Ecto neural progenitor cell (in vitro differentiated cells): ENCODE measurements at places on chromosomes 5 and 9.

DNA sequence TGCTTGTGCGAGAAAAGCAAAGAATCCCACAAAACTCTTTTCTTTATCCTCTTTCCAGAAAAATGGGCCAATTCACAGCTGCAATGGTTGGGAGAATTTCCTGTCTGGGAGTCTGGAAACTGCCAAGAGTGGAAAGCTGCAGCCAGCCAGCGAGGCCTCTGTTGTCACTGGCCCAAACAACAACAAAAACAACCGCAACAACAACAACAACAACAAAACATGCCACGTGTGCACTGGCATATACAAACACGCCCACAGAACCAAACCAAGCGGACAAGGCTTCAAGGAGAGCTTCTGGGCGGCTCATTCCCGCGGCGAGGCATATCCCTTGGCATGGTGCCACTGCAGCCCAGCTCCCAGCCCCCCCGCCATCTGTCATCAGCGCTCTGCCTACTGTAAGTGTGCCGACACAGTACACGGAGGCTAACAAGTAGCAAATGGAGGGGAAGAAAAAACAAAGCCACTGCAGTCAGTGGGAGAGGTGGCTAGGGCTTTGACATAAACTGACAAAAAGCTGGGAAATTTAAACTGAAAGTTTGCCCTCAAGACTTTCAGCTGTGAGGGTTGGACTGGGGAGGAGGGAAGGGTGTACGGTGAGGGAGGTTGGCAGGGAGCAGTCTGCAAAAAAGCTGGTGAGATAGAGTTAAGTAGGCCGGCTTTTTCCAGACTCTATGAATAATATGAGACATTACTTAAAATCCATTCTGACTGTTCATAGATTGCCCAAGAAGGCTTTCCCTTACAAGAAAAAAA lies 165.0 kb upstream of the ZNF462 start:
- no peak for DNase-seq

DNA sequence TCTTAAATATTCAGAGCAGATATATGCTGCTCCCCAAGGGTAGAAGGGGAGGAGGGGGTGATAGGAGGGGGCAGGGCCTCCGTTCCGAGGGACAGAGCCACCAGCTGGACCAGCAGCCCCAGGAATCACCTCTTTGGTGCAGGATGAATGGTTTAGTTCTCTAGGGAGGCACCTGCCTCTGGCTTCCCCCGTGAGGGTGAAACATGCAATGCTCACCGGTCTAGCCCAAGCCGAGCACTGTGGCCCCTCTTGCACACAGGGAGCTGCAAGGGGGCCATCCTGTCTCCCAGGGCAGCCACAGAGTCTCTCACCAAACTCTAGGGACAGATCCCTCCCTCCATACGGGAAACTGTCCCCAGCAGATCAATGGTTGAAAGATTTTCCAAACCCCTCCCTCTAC lies 163.7 kb downstream of the DAB2IP start:
- DNase-seq = no peak

GRCh38 chr5:122559676-122560075 lies 215.2 kb upstream of the SNX2 start:
- no peak for DNase-seq

DNA sequence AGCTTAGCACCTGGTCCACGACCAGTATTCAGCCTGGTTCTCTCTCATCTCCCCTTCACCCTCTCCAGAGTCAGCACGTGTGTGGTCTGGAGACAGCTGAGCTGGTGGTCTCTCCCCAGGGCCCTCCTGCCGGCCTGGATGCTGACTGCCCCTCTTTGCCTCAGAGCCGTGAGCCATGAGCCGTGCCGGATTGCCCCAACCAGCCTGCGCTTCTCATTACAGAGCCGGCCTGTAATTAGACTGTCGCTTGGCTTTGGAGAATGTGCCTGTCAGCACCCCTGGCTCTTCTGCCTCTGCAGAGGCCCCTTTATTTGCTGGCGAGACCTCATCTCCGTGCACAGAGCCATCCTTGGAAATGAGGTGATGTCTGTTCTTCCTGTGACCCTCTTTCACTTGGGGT lies 118.7 kb upstream of the BOD1 start:
- no peak for DNase-seq

- no peak for DNase-seq
These were observed 24.9 kb downstream of the FRMPD1 start for GRCh38 chr9:37675661-37676060.

GRCh38 chr5:144457160-144457559 lies 286.5 kb downstream of the KCTD16 start:
- DNase-seq = no peak

DNA sequence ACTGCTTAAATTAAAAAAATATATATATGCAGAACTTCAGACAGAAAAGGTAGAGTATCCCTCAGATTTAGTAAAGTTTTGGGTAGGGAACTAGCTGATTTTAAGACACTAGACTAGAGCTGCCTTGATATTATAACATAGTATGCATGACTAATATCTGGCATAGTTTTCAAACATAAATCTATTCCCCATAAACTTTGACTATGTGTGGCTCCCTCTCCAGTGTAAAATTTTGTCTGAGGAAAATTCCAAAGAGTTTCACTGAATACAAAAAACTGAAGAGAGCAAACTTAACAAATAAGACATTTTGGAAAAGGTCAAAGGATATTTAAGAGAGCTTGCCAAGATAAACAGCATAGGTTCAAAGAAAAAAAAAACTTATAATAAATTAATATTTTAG lies 66.2 kb upstream of the ZNF462 start:
- no peak for DNase-seq

GRCh38 chr9:109107402-109108240 lies 12.1 kb downstream of the TMEM245 start:
- DNase-seq = no peak

- DNase-seq = no peak
These were observed at the start of gene CBY3 for GRCh38 chr5:179680780-179681401. Gene CBY3, minus strand, starts transcription at chr5:179681034. Its CDS starts 116 bp downstream, at chr5:179680918.
